Activated CD4-positive, alpha-beta T cell treated with anti-CD3 and anti-CD28 coated beads, Interleukin-2, amount 10 ng/mL, durations not matched to agents 24 days and 14 days (primary cell): ENCODE measurements at places on chromosomes 4 and X. TPM values are rescaled to one million over a fixed set of nuclear protein-coding genes. Genes with fewer than 3 reads are reported as not detected.

DNA sequence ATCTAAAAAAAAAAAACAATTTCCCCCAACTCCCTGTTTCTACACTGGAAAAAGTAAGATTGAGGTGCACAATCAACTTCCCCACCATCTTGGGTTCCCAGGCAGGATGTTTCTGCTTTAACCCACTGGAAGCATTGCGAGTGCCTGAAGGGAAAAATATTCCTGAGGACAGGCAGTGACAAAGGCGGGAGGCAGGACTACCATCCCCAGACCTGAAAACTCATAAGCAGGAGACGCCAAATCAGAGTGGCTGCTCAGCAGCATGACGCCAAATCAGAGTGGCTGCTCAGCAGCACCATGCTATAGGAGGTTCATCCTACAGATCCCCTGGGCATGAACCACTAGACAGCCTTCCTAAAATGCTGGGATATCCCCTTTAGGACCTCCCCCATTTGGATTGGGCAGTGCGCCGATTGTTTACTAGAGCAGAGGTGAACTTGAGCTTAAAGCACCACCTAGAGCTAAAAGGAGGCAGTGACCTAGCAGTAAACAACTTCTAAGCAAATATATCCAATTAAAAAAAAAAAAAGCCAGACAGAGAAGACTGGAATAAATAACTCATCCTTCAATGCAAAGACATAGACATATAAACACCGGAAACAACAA, 35.0 kb upstream of the GK start:
- DNase-seq = no peak

DNA sequence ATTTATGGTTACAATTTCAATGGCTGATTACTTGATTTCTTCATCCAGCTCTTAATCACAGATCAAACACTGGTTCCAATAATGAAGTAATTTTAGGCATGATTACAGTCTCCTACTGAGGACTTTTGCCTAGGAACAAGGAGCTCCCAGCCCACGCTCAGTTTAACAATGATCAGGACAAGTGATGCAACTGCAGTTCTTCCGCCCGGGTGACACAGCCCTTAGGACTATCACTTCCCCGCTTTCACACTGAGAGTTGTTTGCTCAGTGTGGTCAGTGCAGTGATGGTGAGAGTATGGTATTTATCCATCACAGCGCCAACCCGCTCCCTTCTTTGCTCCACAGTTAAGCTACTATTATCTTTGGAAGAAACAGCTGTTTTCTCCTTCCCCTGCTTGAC, 203.2 kb upstream of the MBNL3 start:
- DNase-seq = no peak

The TSPAN7 gene
- total RNA-seq = 0.19 TPM in 1 of 2 replicates, not detected in the other

The TTC29 gene
- total RNA-seq = not detected in 2 replicates

The ZNF674 gene
- 2.1 and 2.6 TPM in 2 replicates for total RNA-seq
